ENCODE measurements at places on chromosomes 4 and X.

GRCh38 chr4:139241086-139241783 lies 38.8 kb downstream of the MGARP start:
- no peak for DNase-seq

GRCh38 chr4:172698256-172698655 lies 470.4 kb upstream of the GALNT7 start:
- no peak for DNase-seq

DNA sequence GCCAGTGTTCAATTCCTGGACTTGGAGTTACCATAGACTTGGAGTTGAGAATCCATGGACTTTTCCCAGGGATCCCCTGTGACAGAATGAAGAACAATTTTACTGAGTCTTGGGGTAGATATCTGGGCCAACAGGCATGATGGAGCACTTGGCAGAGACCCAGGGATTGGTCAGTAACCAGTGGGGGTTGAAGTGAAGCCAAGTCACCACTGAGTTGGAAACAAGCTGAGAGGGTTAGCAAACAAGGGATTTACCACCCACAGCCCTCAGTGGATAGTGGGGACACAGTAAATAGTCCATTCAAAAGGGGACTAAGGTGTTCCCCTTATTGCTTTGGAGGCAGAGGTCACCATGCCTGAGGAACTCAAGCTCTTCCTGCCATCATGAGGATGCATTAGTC lies 281.7 kb downstream of the PPP1R2C start:
- no peak for DNase-seq

DNA sequence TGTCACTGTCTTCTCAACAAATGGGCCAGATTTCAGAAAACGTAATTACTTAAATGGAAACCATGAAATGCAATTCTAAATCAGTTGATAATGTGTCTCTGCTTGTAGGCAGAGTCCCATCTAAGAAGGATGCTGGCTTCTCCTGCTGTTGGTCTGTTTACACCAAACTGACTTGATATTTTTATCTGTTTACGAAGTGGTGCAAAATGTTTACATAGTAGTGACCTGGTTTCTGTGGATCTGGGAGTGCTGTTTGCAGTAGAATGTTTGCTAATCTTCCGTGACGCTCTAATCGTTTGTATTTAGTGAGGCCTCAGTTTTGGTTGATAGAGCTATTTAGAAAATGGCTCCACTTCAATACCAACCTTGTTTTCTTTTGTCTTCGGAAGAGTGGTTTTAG lies 213.5 kb downstream of the VEGFC start:
- no peak for DNase-seq

DNA sequence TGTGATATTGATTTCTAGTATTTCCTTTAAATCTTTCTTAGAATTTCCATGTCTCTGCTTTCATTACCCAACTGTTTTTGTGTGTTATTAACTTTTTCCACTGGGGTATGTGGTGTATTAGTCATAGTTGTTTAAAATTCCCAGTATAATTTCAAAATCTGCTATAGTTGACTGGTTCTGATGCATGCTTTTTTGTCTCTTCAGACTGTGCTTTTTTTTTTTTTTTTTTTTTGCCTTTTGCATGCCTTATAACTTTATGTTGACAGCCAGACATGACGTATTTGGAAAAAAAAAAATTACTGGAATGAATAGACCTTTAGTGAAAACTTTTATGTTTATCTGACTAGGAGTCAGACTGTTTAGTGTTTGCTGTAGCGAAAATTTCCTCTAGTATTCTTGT lies 580.4 kb downstream of the ANKRD50 start:
- DNase-seq, result no peak

DNA sequence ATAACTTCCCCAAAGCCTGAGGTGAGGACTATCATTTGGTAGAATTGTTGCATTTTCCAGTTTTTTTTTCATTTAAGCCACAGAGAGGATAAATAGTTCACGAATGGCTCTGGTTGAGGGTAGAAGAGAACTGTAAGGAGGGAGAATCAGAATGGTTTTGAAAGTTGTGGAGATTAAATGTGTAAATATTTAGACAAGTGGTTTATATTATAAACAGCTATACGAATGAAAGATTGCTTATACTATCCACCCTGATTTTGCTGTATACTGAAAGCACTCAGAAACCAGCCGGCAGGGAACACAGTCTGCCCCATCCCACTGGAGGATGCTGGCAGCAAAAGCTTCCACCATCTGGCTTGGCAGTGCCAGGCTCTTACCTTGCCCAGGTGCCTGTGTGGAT lies 341.1 kb downstream of the RAPGEF2 start:
- DNase-seq, result no peak

GRCh38 chrX:120486786-120487185 lies 17.7 kb upstream of the LAMP2 start:
- no peak for DNase-seq

DNA sequence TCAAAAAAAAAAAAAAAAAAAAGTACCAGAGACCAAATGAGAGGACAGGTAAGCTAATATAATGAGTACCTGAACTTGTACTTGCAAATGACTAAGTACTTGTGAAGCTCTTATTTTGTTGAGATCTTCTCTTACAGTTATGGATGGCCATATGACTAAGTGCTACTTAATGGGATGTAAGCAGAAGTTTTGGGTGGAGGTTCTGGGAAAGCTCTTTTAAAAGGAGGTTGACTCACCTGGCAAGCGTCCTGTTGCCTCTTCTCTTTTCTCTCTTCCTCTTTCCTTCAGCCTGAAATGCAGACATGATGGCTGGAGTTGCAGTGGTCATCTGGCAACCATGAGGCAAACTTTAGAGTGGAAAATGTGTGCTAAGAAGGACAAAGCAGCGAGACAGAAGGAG lies 36.9 kb upstream of the MED14 start:
- no peak for DNase-seq

GRCh38 chr4:87521757-87522374 lies 7.3 kb downstream of the SPARCL1 start:
- no peak for DNase-seq

DNA sequence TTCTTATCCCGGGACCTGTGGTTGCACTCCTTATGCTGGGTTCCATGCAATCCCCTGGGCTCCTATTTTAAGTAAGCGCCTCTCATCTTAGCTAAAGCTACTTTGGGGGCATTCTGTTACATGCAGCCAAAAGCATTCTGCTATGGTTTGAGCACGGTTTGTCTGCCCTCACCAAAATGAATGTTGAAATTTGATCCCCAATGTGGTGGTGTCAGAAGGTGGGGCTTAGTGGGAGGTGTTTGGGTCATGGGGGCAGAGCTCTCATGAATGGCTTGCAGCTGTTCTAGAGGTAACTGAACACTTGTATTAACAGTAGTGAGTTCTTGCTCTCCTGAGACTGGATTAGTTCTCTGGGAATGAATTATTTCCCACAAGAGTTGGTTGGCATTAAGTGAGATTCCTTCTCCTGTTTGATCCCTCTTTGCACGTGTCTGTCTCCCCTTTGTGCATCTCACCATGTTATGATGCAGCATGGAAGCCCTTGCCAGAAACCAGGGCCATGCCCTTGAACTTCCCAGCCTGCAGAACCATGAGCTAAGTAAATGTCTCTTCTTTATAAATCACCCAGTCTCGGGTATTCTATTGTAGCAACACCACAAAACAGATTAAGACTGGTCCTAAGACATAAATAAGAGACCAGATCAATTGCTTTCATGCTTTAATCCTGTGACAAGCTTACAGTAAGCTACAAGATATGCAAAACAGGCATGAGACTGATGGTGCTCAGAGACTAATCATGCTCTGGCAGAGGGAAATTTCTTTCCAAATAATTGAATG lies 141.8 kb downstream of the TSPAN5 start:
- no peak for DNase-seq

- no peak for DNase-seq
These were observed 27.7 kb downstream of the LARP7 start for GRCh38 chr4:112664611-112665010.

GRCh38 chrX:151621422-151621821 lies 57.9 kb downstream of the PASD1 start:
- no peak for DNase-seq

GRCh38 chr4:120009731-120010130 lies 56.9 kb downstream of the MAD2L1 start:
- no peak for DNase-seq

All from gastrocnemius medialis (tissue), 4 donors.